ENCODE measurements at places on chromosomes 3 and 15.
A peak's percentile ranks its signal among the peaks of the same experiment; 100 is the strongest.

DNA sequence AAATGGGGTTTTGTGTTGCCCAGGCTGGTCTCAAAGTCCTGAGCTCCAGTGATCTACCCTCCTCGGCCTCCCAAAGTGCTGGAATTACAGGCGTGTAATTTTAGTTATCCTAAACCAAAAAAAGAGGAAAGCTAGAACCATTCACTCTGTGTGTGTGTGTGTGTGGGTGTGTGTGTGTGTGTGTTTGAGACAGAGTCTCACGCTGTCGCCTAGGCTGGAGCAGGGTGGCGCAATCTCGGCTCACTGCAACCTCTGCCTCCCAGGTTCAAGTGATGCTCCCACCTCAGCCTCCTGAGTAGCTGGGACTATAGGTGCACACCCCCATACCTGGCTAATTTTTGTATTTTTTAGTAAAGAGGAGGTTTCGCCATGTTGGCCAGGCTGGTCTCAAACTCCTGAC, 84.0 kb downstream of the TFDP2 start:
- no peak for DNase-seq

DNA sequence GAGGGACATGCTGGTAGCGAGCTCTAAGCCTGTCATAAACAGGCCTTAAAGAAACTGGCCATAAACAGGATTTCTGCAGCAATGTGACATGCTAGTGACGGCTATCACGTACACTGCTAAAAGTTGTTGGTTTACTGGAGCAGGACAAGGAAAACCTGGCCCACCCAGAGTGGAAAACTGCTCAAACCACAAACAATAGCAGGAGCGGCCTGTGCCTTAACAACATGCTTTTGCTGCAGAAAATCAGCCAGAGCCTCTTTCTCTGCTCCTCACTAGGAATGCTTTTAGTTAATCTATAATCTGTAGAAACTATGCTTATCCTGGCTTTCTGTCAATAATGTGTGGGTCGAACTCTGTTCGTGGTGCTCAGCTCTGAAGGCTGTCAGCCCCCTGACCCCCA, 202.9 kb upstream of the UBE3A start:
- DNase-seq: no peak

DNA sequence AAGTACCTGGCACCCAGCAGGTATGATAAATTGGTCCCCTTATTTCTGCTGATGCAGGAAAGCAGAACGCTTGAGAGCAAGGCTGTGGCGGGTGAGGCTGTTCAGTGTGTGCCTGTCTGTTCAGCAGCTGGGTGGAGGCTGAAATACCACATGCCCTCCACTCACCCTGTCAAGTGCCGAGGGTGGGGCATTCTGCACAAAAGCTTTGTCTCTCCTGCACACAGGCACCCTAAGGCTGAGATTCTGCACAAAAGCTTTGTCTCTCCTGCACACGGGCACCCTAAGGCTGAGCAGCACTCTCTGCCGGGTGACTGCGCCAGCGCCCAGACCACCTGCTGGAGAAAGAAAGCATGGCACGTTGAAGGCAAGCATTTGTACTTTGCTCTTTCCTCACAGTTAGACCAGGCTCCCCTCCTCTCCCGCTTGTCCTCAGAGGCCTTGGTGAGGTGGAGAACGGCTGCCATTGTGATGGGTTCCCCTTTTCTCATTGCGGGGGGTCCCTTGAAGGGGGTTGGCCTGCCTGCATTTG, 97.5 kb downstream of the BDH1 start:
- peak; percentile 15 for DNase-seq

DNA sequence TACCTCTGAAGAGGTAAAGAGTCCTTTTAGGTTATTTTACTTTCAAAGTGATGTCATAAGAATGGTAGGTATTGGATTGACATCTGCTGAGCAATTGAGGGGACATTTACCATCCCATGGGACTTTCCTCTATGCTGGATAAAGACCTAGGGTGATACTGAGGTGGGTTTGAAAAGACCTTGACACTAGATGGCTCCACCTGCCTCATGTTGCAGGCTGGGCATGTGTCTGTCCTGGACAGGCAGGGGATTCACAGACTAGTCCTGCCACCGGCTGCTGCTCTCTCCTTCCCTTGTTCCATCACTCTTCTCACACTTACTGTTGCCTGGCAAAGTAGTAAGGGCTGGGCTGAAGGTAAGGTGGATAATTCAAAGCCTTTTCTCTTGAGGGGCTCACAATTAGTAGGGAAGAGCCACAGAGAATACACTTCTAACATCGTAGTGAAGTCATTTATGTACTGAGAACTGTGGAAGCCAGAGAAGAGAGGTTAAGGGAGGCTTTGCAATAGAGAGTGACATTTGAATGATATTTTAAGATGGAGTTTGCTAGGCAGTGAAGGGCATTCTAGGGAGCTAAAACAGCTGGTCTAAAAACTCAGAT, 27.7 kb downstream of the TRAK1 start:
- DNase-seq: peak; percentile 10

DNA sequence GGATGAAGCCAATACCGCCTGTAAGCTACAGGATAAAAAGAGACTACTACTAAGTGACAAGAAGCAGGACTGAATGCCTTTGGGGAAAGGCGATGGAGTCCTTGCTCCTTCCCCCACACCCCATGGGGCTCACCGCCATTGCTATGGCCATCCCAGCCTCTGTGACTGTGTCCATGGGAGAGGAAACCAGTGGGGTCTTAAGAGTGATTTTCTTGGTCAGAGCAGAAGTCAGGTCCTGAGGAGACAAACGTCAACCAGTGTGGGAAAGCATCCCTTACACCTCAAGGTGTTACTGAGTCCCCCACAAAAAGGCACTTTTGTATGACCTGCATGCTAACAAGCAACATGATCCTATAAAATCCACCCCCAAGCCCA, 913 bp downstream of the IMPDH2 start:
- DNase-seq: no peak

GRCh38 chr3:87765256-87765655, 293.5 kb downstream of the CGGBP1 start:
- DNase-seq: no peak

- DNase-seq: no peak
Measured at GRCh38 chr15:65620833-65621232, 905 bp upstream of the SLC24A1 start.

DNA sequence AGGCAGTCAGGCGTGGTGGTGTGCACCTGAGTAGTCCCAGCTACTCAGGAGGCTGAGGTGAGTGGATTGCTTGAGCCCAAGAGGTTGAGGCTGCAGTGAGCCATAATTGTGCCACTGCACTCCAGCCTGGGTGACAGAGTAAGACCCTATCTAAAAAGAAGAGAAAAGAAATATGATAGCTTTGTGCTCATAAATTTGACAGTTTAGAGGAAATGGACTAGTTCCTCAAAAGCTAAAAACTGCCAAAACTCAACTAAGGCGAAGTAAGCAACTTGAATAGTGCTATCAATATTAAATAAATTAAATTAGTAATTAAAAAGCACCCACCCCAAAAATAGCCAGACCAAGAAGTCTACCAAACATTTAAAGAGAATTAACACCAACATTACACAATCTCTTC, 24.5 kb upstream of the SLC15A2 start:
- no peak for DNase-seq

DNA sequence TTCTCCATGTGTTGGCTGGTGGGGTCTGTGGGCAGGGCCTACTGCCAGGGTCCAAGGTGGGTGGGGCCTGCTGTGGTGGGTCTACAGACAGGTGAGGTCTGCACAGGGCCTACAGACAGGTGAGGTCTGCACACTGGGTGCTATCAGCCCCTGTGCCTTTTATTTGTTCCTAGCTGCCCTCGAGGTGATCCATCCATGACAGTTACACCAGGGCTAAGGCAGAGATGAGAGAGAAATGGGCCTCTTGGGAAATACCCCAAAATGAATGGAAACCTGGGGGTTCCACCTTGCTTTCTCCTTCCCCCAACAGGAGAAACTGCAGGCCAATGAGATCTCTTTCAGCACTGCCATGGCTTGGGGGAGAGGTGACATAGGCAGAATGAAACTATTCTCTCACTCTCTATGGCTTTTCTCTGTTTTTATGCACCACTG, 36.4 kb downstream of the CFAP100 start:
- no peak for DNase-seq

DNA sequence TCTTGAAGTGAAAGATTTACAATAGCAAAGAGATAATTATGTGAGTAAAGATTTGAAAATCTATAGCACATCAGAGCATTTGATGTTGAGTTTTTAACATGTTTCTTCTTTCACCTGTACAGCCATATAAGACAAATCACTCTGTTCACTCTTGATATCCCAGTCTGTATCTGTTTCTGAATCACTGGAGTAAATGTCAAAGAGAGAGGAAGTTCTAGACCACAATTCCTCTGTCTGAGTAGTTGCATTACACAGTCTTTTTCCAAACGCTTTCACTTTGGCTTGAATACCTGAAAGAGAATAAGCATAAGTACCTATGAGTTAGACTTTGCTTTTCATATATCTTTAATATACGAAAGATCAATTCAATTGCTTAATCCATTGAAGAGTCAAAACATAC, 9.9 kb downstream of the THAP10 start:
- no peak for DNase-seq

DNA sequence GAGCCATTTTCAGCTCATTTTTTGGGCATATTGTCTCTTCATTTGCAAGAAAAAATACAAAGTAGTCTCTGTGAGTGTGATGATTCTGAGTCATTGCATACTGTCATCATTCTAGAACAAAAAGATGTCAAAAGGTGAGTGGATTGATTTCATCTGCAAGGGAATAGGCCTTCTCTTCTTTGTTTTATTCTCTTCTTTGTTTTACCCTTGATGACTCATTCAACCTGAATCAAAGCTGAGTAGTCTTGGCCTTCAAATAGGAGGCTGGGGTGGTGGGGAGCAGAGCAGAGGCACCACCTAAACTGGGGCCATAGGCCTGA, 25.4 kb downstream of the CYP19A1 start:
- no peak for DNase-seq

DNA sequence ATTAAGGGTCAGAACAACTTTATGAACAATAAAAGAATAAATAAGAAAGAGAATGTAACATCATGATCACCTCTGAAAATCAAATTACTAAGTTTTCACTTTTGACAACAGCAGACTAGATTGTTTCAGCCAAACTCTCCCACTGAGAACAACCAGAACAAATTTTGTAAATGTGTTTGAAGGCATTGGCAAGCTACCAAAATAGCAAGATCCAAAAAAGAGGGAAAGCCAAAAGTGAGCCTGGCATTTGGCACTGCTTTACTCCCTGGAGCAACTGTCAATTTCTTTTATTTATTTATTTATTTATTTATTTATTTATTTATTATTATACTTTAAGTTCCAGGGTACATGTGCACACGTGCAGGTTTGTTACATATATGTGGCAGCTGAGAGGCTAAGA, 67.2 kb downstream of the CFAP44 start:
- no peak for DNase-seq

GRCh38 chr3:193909387-193909786, 226.6 kb upstream of the HES1 start:
- no peak for DNase-seq

GRCh38 chr3:62981962-62982361, 106.7 kb upstream of the CADPS start:
- no peak for DNase-seq

- DNase-seq: no peak
Measured at GRCh38 chr15:57251308-57251707, 125.0 kb upstream of the CGNL1 start.

DNA sequence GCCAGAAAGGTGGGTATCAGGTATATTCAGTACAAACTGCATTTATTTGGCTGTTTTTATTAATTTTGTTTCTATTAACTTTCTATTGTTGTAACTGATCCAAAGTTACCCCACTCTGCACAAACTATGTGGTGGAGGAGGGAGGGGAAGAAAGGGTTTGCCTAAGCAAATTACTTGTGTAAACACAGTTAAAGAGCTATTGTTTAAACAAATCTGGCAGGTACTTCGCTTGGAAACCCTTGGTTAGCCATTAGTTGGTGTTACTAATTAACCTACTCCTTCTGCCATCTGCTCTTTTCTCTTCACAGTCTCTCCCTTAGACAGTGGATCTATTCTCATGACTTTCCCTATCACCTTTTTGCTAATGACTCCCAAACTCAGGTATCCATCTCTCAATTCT, 328.4 kb upstream of the NECTIN3 start:
- DNase-seq: no peak

DNA sequence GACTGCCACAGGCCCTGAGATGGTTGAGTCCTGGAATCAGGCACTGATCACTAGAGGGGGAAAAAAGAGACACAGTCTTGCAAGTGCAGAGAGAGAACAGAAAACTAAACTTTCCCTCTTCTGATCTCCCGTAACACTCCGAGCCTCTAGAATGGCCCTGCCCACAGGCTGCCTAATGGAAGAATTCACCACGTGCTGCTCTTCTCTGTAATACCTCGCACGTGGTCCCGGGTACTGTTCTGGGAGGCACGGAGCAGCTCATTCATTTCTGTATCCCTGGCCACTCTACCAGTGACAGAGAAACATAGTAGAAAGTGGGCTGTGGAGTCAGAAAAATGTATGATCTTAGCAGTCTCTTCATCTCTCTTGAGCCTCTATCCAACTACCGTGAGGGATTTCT, 30.4 kb downstream of the VGLL4 start:
- no peak for DNase-seq

DNA sequence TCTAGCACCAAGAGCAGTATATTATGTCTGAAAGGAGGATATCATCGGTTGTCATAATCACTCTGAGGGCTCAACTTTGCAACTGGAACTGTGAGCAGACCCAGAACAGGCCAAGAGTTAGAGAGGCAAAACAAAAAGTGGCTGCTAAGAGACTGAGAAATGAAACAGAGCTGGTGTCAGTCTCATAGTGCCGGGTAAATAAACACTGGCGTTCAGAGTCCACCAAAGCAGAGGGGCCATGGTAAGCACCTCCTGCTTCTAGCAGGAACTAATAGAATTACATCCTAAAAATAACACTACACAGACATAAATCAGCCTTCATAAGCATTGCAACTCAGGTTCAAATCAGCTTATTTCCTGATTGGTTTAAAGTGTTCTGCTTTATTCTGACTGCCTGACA, 10.3 kb upstream of the IL12A start:
- no peak for DNase-seq

DNA sequence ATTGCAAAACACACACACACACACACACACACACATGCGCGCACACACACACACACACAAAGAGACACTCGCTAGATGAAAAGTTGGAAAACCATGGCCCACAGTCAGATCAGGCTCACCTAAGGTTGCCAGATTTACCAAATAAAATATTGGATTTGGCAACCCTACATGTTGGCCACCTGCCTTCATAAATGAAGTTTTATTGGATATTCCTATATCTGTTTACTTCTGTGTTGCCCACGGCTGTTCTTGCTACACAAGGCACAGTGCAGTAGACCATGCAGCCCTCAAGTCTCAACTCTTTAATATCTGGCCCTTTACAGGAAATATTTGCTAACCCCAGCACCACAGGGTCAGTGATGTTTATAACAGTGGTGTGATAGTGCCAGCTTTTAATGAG, 445.0 kb upstream of the PROK2 start:
- DNase-seq: no peak

Data from activated T-cell treated with anti-CD3 and anti-CD28 coated beads, Interleukin-2, amount 50 U/mL, for 72 hours (primary cell).